ENCODE measurements at places on chromosomes 2 and 18. TPM values are rescaled to one million over a fixed set of nuclear protein-coding genes. Genes with fewer than 3 reads are reported as not detected.

Gene RAD51AP2
- not detected for total RNA-seq

Gene UGT1A9
- total RNA-seq, result not detected

- no peak for DNase-seq
- H3K27ac ChIP-seq, result no peak overlapping the region
- H3K4me3 ChIP-seq, result no peak overlapping the region
- no peaks in the 10 kb centered on the region for H3K36me3 ChIP-seq
Measured at GRCh38 chr2:223469270-223470046, 132.7 kb downstream of the SCG2 start.

- no peak overlapping the region for H3K4me3 ChIP-seq
- peaks cover 4% of the 10 kb centered on the region for H3K27me3 ChIP-seq
- no peaks in the 10 kb centered on the region for H3K4me1 ChIP-seq
- DNase-seq, result no peak
- H3K36me3 ChIP-seq, result no peaks in the 10 kb centered on the region
Measured at GRCh38 chr2:64166637-64167420, 22.6 kb upstream of the PELI1 start.

DNA sequence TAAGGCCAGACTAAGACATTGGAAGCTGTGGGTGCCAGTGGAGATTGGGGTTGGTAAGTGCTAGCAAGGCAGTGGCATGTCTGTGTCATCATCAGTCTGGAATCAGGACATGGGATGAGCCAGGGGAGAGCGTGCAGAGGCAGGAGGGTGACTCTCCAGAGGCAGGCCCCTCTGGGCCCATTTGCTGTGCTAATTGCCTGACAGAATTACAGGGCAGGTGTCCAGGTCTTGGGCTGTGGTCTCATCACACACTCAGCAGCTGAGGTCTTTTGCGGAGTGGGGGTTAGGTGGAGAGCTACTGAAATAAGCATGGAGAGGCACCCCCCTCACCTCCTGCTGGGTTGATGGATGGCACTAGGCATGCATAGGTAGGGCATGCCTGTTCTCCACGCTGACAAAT, 57.4 kb downstream of the CELF4 start:
- no peaks in the 10 kb centered on the region for H3K4me1 ChIP-seq
- no peak overlapping the region for H3K4me3 ChIP-seq
- DNase-seq, result no peak
- H3K27ac ChIP-seq, result no peak overlapping the region
- no peaks in the 10 kb centered on the region for H3K36me3 ChIP-seq
- H3K27me3 ChIP-seq, result no peaks in the 10 kb centered on the region

DNA sequence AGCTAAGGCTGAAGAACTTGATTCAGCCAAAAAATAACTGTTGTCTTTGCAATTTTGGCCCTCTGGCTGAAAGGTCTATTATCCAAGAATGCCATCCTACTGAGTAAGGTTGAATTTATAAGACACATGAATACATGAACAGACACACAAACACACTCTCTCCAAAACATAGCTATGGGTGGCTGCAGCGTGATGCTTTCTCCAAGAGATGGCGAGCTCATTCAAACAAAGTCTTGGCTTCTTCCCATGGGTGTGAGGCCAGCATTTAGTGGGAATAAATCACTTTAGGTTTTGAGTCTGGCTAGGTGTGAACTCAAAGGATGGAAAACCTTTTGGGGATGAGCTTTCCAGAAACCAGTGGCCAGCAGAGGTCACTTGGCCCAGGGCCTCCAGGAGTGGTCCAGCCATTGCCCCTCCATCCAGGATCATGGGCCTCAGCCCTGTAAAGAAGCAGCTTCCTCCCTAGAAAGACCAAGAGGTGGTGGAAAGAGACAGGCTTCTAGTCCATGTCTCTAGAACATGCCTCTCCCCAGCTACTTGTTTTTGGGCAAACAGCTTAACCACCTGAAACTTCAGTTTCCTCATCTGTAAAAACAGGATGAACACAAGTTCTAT, 11.0 kb upstream of the OSR1 start:
- DNase-seq, result no peak
- H3K27me3 ChIP-seq, result no peaks in the 10 kb centered on the region
- no peaks in the 10 kb centered on the region for H3K4me1 ChIP-seq
- no peaks in the 10 kb centered on the region for H3K36me3 ChIP-seq
- no peak overlapping the region for H3K27ac ChIP-seq
- H3K4me3 ChIP-seq, result no peak overlapping the region

DNA sequence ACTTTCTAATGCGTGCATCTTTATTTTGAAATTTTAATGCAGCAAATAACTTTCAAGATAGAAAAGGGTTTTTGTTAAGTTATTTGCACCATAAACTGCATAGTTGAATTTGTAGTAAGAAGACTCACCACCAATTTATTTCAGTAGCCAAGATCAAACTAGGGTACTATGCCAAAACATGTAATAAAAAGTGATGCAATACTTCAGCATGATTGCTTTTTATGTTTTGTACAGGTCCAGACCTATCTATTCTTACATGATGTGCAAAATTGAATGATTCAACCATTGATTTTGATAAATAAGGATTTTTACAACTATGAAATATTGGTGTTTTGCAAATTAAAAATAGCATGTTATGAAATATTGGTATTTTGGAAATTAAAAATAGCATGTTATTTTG, 26.7 kb downstream of the AGPS start:
- no peak overlapping the region for H3K4me3 ChIP-seq
- no peak overlapping the region for H3K27ac ChIP-seq
- no peak for DNase-seq
- H3K27me3 ChIP-seq, result no peaks in the 10 kb centered on the region
- no peaks in the 10 kb centered on the region for H3K4me1 ChIP-seq
- H3K36me3 ChIP-seq, result peaks cover 25% of the 10 kb centered on the region

DNA sequence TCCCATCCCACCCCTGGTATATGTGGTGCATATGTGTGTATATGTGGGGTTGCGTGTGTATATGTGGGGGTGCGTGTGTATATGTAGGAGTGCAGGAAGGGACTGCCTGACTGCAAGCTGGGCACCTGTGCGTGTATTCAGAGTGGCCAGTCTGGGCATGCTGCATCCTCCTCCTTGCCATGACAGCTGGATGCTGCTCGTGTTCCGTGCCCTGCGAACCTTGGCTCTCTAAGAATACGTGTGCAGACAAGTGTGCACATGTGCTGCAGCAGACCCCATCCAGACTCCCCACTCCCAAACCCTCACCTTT, 222.1 kb downstream of the CELF4 start:
- H3K4me1 ChIP-seq, result no peaks in the 10 kb centered on the region
- no peak overlapping the region for H3K4me3 ChIP-seq
- DNase-seq, result no peak
- H3K27ac ChIP-seq, result no peak overlapping the region
- no peaks in the 10 kb centered on the region for H3K27me3 ChIP-seq

DNA sequence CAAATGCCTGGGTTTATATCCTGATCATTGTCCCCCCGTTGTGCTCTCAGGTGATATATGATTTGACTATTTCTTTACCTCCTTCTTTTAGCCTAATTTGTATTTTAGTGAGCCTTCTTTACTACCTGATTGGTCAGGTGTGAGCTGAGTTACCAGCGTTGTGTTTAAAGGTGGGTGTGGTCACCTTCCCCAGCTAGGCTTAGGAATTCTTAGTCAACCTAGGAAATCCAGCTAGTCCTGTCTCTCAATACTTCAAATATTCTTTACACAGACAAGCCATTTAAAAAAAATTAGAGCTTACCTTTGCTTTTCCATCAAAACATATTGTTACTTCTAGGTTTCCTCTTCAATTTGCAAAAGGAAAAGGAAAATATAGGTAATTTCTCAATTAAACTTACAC, 30.2 kb downstream of the KYNU start:
- H3K27ac ChIP-seq, result no peak overlapping the region
- no peak overlapping the region for H3K4me3 ChIP-seq
- DNase-seq, result no peak
- no peaks in the 10 kb centered on the region for H3K27me3 ChIP-seq
